Stimulated activated CD4-positive, alpha-beta T cell treated with anti-CD3 and anti-CD28 coated beads, Interleukin-1b, Interleukin-23, amount 100 ng/mL, for 4 hours (primary cell): ENCODE measurements at places on chromosomes 4 and X.

DNA sequence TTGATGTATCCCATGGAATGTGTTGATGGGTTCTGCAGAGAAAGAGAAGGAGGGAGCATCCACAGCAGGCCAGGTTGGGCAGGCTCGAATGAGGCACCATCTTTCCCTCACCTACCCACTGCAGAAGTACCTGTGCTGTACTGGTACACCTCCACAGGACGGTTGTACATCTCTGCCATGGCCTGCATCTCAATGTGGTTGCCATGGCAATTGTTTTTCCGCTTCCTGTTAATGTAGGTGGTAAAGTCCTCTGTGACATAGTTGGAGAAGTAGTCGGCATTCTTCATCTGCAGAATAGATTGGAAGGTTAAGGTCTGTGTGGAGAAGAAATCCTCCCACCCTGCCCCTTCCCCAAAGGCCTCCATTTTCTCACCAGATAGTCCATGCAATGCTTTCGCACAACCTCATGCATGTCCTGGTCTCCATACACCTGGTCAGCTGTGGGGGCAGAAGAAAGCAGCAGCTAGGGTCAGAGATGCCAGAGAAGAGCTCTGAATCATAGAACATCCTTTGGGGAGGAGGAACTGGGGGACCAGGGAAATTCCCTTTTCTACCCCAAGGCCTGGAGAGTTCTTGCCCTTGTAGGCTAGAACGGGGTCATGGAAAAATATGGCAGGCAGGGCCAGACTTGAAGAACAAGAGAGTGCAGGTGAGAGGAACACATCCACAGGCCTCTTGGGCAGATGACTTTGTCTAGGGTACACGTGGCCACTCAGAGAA, 15.9 kb upstream of the PIM2 start:
- DNase-seq, result no peak

DNA sequence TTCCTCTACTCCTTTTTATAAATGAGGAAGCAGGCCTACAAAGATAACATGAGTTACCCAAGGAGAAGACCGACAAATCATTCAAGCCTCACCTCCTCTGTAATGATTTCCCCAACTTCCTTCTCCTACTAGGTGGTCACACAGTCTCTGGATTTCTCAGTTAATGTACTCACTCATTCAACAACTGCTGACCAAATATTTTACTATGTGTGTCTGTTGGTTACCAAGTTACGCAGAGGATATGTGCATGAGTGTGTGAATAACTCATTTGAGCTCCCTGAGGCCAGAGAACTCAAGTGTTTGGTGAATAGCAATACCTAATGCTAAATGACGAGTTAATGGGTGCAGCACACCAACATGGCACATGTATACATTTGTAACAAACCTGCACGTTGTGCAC, 10.4 kb downstream of the CASK start:
- no peak for DNase-seq

GRCh38 chr4:112895811-112896608, 153.4 kb upstream of the ANK2 start:
- DNase-seq, result no peak

DNA sequence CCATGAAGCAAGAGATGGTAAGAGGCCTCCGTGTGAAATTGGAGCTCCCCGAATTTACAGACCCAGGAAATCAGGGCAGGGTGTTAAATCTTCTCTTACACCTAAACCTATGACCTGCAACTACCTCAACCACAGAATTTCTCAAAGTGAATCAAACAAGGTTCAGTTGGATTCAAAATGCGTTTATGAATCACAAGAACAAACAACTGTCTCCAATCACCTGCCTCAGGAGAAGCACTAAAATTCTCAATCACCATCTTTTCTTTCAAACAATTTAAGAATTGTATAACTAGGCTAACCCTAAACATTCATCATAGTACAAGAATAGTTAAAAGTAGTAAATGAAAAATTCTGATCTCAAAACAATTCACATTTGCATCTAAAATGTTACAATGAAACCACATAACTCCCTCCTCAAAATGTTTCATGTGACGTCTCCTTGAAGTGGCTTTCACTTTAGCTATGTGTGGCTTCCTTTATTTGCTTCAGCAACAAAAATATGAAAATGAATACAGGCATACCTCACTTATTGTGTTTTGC, 19.2 kb downstream of the PPP3CA start:
- DNase-seq, result no peak

DNA sequence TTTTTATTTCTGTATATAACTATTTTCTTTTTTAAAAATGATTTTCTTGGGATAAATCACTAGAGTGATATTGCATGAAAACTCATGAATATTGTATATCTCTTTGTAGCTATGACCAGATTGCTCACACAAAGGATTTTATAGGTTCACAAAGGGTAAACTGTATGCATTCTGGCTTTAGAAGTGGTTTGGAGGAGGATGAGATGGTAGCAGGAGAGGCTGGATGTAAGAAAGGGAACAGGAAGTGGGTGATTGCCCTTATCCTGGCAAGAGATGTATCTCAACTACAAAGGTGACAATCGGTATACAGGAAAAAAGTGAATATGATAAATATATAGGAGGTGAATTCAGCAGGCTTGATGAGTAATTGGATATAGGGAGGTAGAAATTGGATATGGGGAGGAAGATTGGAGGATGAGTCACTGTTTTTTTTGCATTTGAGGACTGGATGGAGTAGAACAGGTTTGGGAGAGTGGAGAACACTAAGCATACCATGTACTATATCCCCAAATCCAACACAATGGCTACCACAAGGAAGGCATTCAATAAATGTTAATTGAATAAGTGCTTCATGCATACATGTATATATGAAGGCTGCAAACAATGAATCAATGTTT, 9.9 kb downstream of the FGG start:
- no peak for DNase-seq

GRCh38 chrX:48676893-48677270, 6.7 kb upstream of the WAS start:
- DNase-seq, result no peak

DNA sequence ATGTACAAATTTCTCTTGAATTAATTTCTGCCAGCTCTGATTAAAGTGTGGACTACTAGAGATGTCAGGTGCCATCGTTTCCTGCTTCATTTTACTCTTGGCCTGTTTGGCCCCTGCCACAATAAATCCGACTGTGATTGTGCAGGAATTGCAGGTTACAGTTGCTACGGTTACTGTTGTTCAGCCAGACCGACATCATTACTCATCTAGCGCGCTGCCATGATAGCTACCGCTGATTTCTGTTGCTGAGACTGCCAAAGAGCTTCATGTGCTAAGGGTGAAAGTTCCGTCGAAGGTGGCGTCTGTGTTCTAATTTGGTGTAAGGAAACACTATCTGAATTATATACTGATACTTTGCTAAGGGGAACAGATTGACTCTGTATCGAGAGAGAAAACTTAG, 22.1 kb downstream of the SLIT2 start:
- DNase-seq, result no peak

DNA sequence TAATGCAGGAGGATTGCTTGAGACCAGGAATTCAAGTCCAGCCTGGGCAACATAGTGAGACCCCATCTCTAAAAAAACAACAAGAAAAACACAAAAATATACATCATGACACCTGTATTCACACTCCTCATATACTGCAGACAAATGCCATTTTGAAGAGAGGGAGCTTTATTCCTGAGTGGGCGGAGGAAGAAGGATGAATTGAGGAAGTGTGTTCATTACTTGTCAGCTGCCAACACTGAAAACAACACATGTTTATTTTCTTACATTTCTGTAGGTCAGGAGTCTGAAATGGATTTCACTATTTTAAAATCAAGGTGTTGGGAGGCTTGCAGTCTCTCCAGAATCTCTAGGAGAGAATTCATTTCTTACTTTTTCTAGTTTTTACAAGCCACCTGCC, 47.2 kb upstream of the CD99 start:
- DNase-seq, result no peak

- no peak for DNase-seq
These were observed 837.6 kb downstream of the PDHA2 start for GRCh38 chr4:96677499-96677898.

DNA sequence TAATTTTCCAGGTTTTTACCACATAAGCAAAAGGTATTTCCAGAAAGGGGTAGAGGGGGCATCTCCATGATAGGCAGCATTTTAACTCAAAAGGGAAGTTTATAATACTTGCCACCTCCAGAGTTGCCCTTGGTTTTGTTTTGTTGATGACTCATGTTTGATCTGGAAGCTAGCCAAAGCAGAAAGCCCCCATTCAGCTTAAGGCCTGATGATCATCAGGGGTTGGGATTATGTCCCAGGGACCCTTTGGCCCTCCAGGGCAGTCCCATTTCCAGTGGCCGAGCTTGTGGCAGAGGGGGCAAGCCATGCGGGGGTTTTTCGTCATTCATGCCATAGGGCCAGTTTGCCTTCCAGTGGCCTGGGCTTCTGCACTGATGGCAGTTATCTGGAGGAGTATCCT, 143.0 kb upstream of the PLAC1 start:
- no peak for DNase-seq

DNA sequence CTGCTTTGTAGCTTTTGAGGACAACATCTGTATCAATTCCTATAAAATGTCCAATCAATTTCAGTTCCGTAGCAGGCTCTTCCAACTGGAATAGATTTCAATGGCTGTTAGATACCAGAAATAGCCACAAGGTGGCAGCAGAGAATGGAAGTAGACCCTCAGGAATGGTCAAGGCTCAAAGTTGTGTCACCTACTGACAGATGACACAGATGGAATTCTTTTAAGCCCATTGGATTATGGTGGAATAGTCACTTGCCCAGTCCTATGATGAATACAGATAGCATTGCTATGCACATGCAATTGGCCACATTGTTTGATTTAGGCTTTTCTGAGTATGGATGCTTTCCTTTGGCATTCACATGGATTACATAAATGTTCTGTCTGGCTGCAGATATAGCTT, 130.4 kb upstream of the RADX start:
- DNase-seq, result no peak

DNA sequence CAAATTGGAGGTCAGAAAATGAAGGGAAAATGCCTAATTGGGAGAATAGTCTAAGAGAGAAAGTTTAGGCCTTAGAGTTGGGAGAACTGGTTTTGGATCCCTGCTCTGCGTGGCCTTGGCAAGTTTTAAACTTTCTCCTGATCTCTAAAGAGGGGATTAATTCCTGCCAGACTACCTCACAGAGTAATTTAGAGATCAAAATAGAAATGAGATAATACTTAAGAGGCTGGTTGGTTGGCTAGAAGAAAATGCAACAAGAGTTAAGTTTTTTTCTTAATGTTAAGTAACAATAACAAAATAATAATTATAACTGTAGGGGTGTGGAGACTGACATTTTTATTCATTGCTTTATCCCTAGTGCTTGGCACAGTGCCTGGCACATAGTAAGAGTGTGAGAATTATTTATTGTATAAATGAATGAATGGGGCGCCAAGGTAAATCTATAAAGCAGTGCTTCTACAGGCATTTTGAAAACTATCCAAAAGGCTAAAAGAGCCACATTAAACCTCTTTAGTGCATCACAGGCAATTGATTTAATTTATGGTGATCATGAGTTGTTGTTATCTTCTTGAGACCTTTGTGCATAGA, 160.5 kb downstream of the RASL11B start:
- no peak for DNase-seq

- DNase-seq, result no peak
These were observed 109.5 kb upstream of the NKX1-1 start for GRCh38 chr4:1515763-1516162.

GRCh38 chr4:158777423-158778155, 8.8 kb downstream of the FNIP2 start:
- DNase-seq, result no peak

DNA sequence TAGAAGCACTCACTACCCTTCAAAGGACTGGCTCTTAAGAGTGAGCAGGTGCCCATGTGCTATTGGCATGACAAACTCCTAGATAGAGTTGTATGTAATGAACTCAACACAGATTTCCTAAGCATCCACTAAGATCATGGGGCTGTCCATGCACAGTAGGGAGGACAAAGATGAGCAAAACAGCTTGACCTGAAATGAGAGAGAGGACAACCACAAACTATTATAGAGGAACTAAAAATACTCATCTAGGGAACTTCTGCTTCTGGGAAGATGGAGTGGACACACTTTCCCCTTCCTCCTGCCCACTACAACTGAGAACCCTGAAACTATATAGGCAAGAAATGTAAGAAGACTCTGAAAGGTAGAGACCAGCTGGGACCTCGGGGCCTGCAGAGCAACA, 20.8 kb upstream of the TMEM128 start:
- no peak for DNase-seq

DNA sequence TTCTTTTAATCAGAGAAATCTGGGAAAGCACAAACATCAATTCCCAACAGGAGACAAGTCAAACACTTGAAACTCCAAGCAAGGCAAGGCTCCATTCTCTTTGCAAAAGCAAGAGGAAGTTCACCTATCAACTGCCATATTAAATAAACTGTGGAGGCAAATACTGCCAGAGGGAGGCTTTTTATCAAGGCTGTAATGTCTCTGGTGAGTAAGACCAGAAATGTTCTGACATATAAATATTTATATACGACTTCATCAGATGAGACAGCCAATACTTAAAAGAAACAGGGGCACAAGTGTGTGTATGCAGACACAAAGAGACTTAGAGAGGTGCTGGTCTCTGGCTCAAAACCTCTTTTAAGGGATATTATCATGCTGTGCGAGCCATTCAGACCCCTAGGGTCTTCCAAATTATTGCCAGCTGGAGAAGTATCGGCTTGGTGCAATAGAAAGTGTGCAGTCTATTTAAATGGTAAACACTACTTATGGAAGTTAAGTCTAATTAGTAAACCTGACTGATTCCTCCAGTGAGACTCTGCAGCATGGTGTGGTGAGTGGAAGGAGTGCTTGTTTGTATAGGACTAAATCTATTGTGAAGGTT, 24.4 kb downstream of the DCX start:
- DNase-seq, result no peak

DNA sequence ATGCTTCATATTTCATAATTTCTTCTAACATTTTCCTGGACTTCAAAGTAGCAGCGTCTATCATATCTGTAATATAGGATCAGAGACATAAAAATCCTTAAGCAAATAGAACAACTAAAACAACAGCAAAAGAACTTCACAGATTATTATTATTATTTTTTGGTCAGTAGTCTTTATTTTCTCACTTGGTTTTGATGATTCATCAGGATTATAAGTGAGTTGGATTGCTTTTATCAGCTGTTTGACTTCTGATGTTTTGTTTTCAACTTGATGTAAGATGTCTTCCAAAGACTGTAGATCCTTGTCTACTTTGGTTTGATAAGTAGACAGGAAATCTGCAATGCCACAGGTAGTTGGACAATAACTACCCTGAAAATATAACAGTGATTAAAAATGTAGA, 623 bp downstream of the FGG start:
- no peak for DNase-seq

- no peak for DNase-seq
These were observed 50.1 kb downstream of the RHOH start for GRCh38 chr4:40246938-40247337.

DNA sequence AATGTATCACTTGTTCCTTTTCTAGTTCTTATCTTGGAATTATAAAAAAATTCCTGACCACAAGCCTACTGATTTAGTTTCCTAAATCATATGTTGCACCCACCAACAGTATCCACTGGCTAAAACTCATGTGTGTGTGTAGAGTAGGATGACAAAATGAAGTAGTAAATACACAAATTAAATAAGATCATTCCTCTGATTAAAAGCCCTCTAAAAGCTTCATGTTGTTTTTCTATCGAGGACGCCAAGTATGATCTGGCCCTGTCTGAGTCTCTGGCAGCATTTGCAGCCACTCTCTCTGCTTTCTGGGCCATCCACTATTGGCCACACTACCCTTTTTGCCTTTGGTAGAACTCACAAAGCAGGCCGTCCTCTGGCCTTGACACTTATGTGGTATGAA, 183.4 kb downstream of the PACRGL start:
- no peak for DNase-seq

GRCh38 chrX:96373047-96373355, 311.6 kb upstream of the DIAPH2 start:
- DNase-seq, result no peak

- DNase-seq, result no peak
These were observed 703 bp downstream of the KCNIP4 start for GRCh38 chr4:21947791-21948346.
